Dermis lymphatic vessel endothelial cell (primary cell): ENCODE measurements at places on chromosomes 5 and 9. TPM values are rescaled to one million over a fixed set of nuclear protein-coding genes. Genes with fewer than 3 reads are reported as not detected.

The GABRB2 gene
- total RNA-seq: not detected in 2 replicates

The FBXO4 gene
- 10.8 and 12.5 TPM in 2 replicates for total RNA-seq

The BAG1 gene
- 58.8 and 76.1 TPM in 2 replicates for total RNA-seq

The ZNF608 gene
- total RNA-seq: 7.8 and 12.8 TPM in 2 replicates

The THBS4 gene
- total RNA-seq: 0.17 and 0.22 TPM in 2 replicates
